Fibroblast of lung (primary cell): ENCODE measurements at places on chromosomes 12 and 14. TPM values are rescaled to one million over a fixed set of nuclear protein-coding genes. Genes with fewer than 3 reads are reported as not detected.

DNA sequence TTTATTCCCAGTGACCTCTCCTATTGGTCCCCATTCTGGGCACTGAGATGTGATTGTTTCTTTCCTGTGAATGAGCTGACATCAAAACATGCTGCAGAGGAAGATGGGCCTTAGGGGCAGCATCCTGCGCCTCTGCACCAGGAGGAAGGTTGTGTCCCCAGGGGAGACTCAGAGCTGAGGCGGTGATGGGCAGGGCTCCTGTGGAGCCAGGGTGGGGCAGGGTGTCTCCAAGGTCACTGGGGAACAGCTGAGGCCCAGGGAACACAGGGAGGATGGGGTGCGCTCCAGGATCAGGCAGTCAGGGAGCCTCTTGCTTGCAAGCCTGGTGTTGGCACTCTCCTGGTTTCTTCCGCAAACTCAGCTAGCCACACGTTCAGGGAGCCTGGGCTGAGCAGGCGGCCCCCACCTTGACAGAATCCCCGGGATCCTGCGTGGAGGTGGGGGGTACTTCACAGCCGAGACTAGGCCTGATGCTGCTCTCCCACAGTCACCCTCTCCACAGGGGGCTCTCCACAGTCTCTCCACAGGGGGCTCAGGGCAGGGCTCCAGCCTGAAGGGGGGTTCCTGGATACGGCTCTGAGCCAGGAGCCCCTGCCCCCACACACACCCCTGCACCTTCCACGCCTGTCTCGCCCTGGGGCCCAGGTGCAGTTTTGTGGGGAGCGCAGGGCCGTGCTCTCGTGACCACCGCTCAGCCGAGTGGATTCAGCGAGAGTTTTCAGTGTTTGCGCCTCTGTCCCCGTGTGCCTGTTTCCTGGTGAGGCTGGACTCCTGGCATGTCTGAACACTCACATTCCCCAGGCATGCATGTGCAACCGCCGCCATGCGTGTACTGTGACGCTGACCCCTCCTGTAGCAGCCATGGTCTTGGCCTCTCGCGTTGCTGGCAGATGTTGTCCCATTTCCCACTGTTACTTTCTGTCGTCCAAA lies 264.7 kb downstream of the SEC23A start:
- no peak for DNase-seq
- no peaks in the 10 kb centered on the region for H3K27me3 ChIP-seq
- no peaks in the 10 kb centered on the region for H3K36me3 ChIP-seq
- no peaks in the 10 kb centered on the region for H3K4me1 ChIP-seq
- no peak overlapping the region for H3K27ac ChIP-seq
- no peak overlapping the region for H3K4me3 ChIP-seq

- H3K4me3 ChIP-seq = no peak overlapping the region
- no peaks in the 10 kb centered on the region for H3K36me3 ChIP-seq
- H3K27me3 ChIP-seq = no peaks in the 10 kb centered on the region
- H3K4me1 ChIP-seq = no peaks in the 10 kb centered on the region
Observed at GRCh38 chr14:65487783-65488494, 75.4 kb downstream of the FUT8 start.

MLH3 gene
- total RNA-seq = 37.5 and 53.8 TPM in 2 replicates

KRT79 gene
- not detected in 2 replicates for total RNA-seq

CPM gene
- total RNA-seq = 23.5 and 29.8 TPM in 2 replicates

STON2 gene
- 34.9 and 52.5 TPM in 2 replicates for total RNA-seq

SDR9C7 gene
- not detected in 2 replicates for total RNA-seq

DNA sequence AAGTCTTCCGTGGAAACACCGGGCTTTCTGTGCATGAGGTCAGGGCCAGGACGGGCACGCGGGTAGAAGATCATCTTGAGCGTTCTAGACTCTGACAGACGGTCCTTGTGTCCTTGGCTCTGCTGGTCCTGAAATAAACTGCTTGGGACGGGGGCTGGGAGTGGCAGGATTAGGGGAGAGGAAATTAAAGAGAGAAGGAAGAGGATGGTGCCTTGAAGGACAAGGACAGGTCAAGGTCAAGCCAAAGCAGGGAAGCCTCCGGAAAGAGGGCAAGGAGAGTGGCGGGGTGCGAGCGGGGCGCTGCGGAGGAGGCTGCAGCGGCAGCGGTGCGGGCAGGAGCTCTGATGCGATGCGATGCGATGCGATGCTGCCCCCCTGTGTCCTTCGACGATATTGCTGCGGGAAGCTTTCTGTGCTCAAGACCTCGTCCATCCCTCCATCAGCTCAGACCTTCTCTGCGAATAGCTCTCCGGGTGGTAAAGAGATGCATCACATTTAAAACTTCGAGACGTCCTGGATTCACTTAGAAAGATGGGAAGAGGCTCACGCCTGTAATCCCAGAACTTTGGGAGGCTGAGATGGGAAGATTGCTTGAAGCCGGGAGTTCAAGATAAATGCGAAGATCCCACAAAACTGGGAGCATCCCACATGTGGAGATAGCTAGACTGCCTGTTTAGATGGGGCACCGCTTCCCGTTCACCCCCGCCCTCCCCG lies 110.1 kb upstream of the TMEM132D start:
- peak; percentile 16 for DNase-seq
- H3K4me1 ChIP-seq = no peaks in the 10 kb centered on the region
- H3K27ac ChIP-seq = no peak overlapping the region
- H3K27me3 ChIP-seq = no peaks in the 10 kb centered on the region
- no peaks in the 10 kb centered on the region for H3K36me3 ChIP-seq
